Activated naive CD4-positive, alpha-beta T cell treated with anti-CD3 and anti-CD28 coated beads for 36 hours (primary cell): ENCODE measurements at places on chromosomes 5 and 9.

DNA sequence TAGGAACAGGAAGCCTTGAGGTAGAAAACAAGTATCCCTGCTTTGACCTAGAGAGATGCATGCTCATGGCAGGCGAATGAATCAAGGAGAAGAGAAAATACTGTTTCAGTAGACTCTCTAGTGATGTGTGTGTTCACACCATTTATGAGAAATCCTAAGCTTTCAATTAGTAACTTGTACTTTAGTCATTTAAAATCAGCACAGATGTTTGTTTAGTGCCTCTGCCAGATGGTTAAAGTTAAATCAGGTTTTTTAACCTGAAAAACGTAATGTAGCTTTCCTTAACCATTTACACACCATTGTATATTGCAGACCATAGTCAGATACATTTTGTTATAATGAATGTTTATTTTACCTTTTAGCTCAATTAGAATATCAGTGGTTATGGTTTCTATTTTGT, 5.0 kb downstream of the TJP2 start:
- DNase-seq, result no peak

- no peak for DNase-seq
These were observed 330.1 kb upstream of the RFX3 start for GRCh38 chr9:3855929-3856328.

DNA sequence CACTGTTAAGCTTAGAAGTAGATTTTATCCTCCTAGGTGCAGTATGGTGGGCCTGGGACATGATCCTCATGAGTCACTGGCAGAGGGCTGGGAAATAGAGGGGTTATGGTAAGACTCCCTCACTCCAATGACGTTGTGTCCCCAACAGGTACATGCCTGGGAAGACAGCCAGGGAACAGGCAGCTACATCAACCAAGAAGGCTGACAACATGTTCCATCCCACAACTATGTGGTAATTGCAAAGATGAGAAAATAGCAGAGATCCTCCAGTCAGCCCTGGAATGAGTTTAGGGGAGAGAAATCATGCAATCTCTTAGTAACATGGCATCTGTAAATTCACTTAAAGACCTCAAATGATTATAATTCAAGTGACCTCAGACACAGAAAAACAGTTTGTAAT, 114.4 kb upstream of the LIFR start:
- no peak for DNase-seq

DNA sequence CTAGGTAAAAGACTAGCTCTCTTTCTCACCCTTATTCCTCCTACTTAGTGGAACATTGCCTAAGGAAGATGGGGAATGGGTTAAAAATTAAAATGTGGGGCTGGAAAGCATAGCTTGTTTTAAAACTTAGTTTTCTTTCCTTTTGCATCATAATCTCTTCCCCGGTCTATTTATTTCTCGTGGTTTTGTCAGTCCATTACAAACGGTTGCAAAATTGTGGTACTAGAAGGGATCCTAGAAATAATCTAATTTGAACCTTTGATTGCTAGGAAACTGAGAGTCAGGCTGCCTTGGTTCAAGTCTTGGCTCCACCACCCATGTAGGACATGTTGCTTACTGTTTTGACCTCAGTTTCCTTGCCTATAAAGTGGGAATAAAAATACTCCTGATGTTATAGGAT, 1.3 kb downstream of the IL31RA start:
- no peak for DNase-seq

GRCh38 chr9:81477669-81478068, 211.7 kb downstream of the TLE1 start:
- no peak for DNase-seq
